NK-92 treated with Interleukin-12 subunit alpha and Interleukin-12 subunit beta, amount 100 ng/mL, for 24 hours (cell line): ENCODE measurements at places on chromosomes 3 and 15.

DNA sequence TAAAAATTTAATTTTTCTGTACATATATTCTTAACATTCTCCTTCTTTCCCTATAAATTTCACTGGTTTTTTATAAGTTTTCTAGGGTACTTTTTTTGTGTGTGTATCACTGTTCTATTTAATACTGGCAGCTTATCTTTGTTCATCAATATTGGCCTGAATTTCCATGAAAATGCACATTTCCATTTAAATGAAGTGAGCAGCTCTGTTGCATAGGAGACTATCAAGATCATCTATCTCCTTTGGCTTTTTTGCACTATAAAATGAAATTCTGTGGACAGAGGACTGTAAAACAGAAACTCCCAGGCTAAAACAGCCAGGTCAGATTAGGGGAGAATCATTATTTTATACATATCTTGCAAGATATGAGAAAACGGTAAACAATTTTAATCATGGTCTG lies 277.0 kb upstream of the ARL6 start:
- DNase-seq = no peak

GRCh38 chr3:11088831-11089230 lies 65.5 kb upstream of the HRH1 start:
- no peak for DNase-seq

GRCh38 chr3:115666920-115667737 lies 43.8 kb downstream of the GAP43 start:
- DNase-seq = no peak

- no peak for DNase-seq
Observed at GRCh38 chr15:31271224-31271635, 55.4 kb upstream of the KLF13 start.

- DNase-seq = no peak
Observed at GRCh38 chr3:167450195-167450594, 23.6 kb downstream of the SERPINI2 start.

DNA sequence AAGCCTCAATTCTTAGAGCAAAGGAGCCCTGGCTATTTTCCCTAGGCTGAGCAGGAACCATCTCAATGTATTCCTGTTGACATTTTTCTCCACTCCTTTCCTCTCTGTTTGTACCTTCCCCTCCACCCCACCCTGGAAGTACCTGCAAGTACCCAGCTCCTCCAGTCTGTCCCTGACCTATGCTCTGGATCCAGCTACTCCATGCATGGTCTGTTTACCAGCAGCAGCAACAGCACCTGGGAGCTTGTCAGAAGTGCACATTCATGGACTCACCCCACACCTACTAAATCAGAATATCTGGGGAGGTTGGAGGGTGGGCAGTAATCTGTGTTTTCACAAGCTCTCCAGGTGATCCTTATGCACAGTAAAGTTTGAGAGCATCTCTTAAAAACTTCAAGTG lies 240.7 kb upstream of the UMPS start:
- no peak for DNase-seq

DNA sequence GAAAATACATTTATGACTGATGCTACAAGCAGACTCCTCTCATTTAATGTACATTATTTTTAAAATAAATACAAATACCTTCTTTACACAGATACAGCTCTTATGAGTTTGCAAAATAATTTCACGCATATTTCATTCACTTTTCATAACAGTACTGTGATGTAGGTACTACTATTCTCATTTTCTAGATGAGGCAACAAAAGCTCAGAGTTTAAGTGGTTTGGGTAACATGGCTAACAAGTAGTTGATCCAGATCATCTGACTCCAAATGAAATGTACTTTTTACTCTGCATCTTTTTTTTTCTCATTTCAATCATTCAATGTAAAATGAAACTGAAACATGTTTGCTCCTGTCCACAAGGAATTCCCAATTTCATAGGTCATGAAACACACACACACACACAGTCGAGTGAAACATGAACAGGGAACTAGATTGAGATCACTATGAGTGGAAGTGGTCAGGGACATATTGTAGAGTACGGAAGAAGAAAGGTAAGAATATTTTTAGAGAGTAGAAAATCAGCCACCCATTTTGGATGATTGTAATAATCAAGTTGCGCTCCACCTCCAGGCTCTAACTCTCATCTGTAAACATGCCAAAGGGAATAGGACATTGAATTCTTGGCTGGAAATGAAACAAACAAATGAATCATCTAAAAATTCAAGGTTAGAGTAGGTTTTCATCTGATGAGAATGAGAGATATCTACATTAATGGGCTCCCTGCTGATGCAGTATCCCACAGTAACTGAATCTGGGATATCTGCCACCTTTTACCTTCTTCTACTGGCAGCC lies 92.4 kb downstream of the CLDN1 start:
- no peak for DNase-seq

DNA sequence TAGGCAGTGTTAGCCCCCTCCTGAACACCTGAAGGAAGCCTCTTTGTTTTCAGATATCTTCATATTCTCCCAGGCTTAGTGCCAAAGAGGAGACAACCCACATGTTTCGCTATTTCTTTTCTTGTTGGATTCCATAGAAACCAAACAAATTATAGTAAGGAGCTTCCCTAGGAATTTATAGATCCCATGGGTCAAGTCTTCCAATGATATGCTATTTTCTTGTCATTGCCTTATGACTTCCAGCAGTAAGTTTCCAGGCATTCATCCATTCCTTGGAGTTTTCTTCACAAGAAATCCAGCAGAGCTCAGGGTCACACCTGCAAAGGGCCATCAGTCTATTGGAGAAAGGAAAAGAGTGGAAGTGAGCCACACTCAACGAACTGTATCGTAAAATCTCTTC lies 9.9 kb upstream of the KCNMB2 start:
- DNase-seq = no peak

GRCh38 chr3:124935264-124935663 lies 713 bp upstream of the MUC13 start:
- DNase-seq = no peak

- DNase-seq = no peak
Observed at GRCh38 chr3:42042747-42043098, 48.4 kb upstream of the TRAK1 start.

DNA sequence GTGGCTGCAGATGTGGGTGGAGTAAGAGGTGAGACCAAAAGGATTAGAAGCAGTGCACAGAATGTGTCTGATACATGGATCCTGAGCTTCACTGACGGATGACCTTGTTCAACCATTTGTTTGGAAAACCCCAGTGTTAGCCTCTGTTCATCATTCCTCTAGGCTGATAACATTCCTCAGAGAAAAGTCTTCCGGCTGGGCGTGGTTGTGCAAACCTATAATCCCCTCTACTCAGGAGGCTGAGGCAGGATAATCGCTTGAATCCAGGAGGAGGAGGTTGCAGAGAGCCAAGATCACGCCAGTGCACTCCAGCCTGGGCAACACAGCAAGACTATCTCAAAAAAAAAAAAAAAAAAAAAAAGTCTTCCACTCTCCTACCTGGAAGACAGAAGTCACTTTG lies 23.1 kb upstream of the CHD2 start:
- no peak for DNase-seq

DNA sequence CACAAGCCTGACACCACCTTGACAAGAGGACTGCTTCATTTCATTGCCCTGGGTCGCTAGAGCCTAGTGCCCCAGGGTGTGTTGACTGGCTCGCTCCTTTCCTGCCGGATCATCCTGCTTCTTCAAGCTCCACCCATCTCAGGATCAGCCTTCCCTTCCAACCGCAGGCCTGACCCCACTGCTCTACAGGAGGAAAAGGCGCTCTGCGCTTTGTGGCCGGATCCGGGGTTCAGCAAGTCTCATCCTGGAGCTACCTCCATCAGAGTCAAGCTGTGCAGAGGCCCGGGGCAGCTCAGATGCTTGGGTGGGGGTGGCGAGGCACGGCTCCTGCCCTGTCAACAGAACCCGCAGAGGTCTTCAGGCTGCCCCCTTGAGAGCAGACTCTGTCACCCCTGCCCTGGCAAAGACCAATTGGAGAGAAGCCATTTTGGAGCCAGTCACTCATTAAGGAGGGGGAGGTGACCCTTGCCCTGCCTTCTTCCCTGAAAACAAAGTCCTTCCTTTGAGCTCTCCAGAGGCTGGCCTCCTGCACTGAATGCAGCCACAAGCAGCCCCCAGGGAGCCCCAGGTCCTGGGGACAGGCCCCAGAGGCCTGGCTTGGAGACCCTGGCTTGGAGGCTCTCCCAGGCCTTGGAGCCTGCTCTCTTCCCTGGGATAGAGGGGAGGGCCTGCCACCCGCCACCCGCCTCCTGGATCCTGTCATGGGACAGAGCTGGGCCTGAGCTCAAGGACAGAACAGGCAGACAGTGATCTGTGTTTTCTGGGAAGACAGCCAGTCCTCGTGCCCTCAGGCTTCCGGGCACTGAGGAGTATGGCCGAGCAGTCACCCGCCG lies 80.3 kb downstream of the CPN2 start:
- no peak for DNase-seq

- no peak for DNase-seq
Observed at GRCh38 chr15:85828874-85829273, 34.1 kb upstream of the KLHL25 start.

GRCh38 chr3:140114789-140115080 lies 179.8 kb downstream of the CLSTN2 start:
- DNase-seq = no peak

GRCh38 chr15:88091444-88092016 lies 165.0 kb downstream of the NTRK3 start:
- no peak for DNase-seq

- DNase-seq = no peak
Observed at GRCh38 chr3:106862067-106862466, 515.2 kb upstream of the CCDC54 start.

DNA sequence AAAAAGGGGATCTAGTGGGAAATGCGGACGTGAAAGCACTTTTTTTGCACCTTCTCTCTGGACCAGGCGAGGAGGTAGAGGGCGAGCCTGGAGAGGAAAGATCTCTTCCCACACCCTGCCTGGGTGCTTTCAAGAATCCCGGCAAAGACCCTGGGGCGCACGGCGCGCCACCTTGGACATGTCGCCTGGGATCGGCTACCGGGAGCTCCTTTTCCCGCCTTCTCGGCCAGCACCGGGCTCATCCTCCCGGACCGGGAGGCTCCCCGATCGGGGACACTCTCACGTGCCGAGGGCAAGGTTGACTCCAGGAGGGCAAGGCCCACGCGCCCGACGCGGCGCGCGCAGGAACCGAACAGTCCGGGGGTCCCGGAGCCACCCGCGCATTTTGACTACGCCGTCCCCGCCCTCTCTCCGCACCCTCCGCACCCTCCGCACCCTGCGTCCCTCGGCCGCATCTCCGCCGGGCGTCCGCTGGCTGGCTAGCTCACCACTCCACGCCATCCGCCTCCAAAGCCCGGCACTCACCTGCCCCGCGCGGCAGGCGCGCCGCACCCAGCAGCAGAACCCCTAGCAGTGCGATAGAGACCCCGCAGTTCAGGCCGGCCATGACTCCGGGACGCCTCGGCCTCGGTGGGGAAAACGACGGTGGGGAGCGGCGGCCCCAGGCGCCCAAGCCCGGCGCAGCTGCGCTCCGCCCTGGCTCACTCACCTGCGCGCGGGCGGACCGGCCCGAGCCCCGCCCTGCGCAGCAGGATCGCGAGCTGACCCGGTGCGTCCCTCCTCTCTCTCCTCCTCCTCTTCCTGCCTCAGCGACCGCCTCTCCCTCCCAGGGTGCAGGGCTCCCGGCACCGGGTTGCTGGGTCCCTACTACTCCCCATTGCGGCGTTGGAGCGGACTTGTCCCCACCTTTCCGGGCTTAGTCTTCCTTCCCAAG lies at the start of gene CDCP1:
CDCP1 (minus strand) TSS at position 698 of the 934 bp plus-strand sequence; CDS start at position 607, 91 bp downstream.
- no peak for DNase-seq

GRCh38 chr3:140636406-140637138 lies 41.3 kb upstream of the TRIM42 start:
- DNase-seq = no peak

DNA sequence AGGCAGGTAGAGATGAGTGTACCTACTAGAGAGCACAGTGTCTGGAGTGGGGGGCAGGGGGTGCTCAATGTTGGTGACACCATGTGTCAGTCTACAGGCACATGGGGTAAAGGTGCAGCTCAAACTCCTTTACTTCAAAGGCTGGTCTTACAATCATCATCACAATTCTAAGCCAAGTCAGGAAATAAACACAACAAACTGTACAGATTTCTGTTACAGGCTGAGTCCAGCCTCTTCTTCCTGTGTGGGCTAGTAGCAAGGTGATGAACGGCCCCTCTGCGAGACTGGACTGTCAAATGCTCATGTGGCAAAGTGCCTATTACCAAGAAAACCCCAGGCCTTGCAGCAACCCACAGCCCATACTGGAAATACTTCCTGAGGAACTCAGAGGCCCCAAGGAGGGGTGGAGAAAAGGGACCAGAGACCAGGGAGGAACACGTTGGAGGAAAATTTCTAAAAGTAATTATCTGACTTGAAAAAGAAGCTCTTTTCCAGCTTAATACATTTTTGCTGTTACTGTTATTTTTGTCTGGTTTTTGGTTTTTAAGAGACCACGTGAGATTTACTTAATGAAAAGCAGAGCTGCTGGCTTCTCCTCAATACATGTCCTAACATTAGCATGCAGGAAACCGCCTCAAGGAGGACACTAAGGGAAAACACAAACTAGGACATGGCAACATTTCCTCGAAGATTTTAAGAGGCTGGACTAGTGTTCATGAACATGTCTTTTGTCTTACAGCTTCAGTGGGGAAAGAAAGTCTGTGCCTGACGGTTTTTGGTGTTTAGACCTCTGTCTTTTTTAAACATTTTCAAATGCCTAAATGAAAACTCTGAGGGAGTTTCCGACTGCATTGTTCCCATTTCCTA lies 29.5 kb downstream of the TBC1D2B start:
- DNase-seq = peak; percentile 75

- DNase-seq = no peak
Observed at GRCh38 chr3:33355611-33356010, 78.4 kb downstream of the FBXL2 start.

DNA sequence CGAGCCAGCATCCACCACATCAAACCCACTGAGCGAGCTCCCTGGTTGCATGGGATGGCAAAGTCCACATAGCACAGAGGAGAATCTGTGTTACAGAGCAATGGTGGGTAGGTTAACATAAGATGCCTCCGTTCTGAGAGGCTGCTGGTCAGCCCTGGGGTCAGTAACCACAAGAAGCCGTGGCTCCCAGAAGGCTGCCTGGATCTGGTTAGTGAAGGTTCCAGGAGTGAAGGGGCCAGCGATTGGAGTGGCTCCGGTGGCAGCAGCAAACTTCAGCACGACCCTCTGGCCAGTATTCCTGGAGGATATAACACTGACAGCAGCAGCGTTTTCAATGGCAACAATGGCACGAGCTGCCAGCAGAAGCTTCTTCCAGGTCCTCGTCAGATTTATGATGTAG lies 18.4 kb upstream of the PIGZ start:
- DNase-seq = no peak

- DNase-seq = no peak
Observed at GRCh38 chr15:71050461-71050860, 64.8 kb upstream of the THSD4 start.
